ENCODE measurements at places on chromosomes 5 and 9.

DNA sequence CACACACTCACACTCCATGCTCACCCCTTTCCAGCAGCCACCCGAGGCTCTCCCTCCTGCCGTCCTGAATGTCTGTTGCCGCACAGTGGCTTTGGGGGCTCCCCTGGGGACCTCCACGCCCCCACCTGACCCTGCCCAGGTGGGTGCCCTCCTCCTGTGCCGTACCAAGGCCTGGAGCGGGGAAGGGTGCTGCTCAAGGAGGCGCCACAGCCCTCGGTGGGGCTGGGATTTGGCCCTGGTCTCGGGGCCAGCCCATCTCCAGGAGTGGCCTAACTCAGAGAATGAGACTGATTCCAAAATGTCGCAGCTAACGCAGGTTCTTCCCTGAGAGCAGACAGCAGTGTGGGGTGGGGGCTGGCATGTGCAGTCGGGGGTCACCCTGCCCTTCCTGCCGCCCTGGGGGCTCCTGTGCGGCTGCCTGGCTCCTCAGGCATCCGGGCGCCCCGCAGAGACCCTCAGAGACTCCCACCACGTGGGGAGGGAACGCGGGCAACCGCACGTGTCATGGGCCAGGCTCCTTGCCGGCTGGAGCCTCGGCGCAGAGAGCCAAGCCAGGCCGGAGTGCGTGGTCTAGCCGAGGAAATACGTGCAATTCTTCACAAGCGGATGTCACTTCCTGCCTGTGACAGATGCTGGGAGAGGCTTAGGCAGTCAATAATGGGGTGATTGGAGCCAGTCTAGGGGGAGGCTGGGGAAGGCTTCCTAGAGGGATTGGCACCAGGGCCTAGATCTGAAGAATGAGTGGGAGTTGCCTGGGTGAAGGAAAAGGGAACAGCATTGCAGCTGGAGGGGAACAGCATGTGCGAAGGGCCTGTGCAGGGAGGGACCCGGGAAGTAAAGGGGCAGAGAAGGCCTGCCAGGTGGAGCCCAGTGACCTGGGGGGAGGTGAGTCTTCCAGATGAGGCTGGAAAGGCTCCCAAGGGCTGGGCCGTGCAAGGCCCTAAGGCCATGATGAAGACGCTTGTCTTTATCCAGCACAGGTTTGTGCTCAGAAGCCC, 44.1 kb downstream of the C9orf50 start:
- no peak for DNase-seq

GRCh38 chr5:119037496-119038215, 33.2 kb upstream of the DMXL1 start:
- DNase-seq = no peak

DNA sequence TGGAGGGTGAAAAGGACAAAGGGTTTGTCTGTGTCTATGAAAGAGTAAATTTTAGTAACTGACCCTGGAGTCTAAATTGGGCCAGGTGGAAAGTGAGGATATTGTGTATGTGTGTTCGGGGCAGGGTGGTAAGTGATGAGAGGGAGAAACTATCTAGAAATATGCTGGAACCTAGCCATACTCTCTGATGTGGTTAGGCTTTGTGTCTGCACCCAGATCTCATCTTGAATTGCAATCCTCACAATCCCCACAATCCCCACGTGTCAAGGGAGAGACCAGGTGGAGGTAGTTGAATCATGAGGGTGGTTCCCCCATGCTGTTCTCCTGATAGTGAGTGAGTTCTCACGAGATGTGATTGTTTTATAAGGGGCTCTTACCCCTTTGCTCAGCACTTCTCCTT, 60.6 kb downstream of the COMMD10 start:
- DNase-seq = no peak

DNA sequence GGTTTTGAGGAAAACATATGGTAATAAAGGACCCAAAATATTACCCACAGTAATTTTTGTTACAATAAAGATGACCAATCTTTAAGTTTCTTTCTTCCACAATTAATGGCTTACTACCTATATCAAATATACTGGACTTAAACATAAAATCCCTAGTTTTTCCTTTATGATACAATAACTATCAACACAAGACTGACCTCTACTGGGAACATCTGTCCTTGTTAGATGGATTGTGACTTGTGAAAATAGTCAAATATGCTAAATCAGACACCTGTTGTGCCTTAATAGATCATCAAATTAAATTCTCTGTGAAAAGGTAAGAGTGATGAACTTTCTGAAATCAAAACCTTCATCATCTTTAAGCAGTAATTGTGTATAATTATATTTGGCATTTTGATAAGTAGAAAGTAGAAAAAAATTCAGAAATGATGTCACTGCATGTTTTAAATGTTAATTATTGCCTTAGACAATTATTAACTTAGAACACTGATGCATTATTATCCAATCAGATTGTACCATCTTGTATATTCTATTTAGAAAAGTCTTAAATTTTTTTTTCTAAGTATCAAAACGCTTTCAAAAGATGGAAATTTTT, 113.6 kb downstream of the DEPDC1B start:
- no peak for DNase-seq

GRCh38 chr5:72846483-72846882, 30.0 kb downstream of the TNPO1 start:
- no peak for DNase-seq

- DNase-seq = no peak
Observed at GRCh38 chr5:102722931-102723330, 32.2 kb upstream of the PAM start.

GRCh38 chr5:75043633-75044264, 8.6 kb downstream of the GCNT4 start:
- DNase-seq = no peak

- no peak for DNase-seq
Observed at GRCh38 chr9:77475641-77476473, 172.3 kb downstream of the GNA14 start.

DNA sequence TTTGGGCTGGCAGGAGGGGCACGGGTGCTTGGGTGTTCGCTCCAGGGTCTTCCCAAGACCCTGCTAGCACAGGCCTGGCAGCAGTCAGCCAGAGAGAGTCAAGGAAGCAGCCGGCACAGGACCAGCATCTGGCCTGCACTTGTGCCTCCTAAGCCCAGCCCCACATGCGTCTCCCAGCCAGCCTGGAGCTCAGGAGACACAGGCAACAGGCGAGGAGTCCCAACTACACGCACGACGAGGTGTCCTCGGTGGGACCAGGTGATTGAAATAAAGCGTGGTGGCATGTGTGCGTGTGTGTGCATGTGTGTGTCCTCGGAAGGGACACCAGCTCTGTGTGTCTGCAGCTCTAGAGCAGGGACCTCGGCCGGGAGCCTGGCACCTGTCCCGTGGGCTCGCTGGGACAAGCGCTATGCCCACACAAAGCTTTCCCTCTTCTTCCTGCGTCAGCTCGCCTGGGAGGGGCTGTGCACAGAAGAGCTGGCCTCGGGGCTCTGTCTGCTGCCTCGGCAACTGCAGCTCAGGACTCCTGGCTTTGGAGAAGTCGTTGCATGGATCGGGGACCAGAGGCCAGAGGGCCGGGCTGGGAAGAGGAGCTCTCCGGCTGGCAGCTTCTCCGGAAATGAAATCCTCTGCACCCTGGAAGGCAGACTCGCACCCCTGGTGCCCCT, 14.7 kb upstream of the SLC9A3 start:
- no peak for DNase-seq

DNA sequence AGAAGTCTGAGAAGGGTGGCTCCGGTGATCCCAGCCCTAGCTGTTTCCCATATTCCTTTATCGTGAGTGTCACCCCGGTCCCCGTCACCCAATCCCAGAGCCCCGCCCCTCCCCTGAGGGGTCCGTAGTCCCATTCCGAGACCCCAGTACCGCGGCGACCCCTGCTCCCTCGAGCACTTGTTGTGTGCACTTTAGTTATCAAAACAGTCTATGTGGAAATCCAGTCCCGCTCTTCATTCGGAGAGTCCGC, 223 bp downstream of the LRSAM1 start:
- no peak for DNase-seq

DNA sequence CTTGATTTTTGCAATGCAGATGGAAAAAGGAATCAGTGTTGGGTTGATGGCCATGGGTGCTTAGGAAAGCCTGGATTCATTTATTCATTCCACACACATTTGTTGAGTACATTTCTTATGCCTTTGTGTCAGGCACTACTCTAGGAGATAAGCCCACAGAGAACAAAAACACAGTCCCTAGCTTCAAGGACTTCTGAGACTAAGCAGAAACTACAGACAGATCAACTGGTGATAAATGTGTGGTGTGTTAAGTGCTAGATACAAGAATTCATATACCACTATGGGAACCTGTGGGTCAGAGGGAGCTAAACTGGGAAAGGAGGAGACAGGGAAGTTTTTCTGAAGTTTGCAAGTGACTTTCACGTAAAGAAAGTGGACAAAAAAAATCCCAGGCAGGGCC, 119.9 kb downstream of the CEMIP2 start:
- no peak for DNase-seq

DNA sequence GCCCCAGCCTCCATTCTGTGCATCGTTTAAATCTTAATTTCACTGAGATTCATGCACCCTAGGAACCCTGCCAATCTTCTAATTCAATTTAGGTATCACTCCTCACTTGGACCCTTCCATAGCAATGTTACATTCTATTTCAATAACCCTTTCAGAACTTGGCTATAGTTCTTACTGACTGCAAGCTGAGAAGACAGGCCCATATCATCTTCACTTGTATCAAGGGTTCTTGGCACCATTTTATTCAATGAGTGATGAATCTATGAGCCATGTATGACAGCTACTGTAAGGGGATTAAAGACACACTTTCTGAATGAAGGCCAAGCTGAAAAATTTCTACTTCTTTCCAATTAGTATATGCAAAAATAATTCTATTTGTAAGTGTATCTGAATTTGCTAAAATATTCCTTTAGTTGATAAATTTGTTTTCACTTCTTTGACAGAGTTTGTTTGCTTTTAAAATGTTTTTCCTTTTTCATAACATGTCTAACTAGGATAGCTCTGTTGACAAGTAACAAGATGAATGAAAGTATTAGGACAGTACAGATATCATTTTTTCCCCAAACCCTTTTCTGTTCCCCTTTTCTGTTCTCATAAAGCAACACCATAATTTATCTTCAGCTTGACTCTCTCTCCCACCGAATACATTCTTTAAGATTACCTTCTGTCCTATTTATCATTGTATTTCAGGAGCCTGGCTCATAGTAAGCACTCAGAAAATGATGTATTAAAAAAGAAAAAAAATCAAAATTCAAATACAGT, 9.6 kb downstream of the ITGA2 start:
- DNase-seq = no peak

GRCh38 chr9:85554349-85554748, 187.4 kb downstream of the AGTPBP1 start:
- no peak for DNase-seq

DNA sequence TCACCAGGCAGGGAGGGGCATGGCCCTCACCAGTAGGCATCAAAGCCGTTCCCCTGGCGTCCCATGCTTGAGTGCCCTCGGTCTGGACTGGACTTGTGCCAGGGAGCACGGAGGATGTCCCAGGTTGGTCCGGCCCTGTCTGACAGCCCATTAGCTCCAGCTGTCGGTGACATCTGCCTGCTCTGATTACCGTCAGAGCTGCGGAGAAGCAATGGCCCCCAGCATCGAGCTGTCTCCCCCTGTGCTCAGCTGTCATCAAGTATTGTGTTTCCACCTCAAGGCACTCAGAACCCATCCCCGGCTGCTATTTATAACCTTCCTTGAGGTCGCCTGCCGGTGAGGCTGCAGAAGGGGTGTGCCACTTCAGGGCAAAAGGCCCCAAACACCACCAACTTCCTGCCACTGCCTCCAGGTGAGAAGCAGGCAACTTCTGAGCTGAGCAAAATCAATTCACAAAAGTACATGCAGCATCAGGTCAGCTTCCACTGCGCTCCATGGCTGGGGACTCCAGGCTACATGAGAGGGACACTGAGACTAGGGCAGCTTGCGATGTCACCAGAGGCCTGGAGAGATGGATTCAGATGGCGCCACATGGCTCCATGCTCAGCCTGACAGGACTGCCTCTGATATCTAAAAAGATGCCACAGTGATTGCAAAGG, 142.7 kb downstream of the C5orf15 start:
- DNase-seq = no peak

DNA sequence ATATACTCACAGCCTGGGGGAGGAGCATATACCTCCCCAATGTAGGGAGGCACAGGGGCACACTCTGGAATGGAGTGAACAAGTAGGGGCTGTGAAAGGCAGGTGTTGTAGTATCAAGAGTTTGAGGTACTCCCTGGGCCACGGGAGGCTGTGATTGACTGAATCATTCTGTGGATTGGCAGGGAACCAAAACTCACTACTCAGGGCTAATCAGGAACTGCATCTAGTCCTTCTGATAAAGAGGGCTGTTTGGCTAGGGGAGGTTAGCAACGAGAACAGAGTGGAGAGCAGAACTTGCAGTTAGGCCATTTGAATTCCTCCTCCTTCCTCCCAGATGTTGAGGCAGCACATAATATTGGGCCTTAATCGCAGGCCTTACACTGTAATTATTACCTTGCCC, 369.2 kb upstream of the MPDZ start:
- no peak for DNase-seq

GRCh38 chr5:93078082-93079038, 502.7 kb downstream of the NR2F1-AS1 start:
- no peak for DNase-seq

GRCh38 chr5:61620699-61621182, 288.7 kb downstream of the ZSWIM6 start:
- DNase-seq = no peak

- DNase-seq = no peak
Observed at GRCh38 chr9:37639109-37639762, 11.5 kb upstream of the FRMPD1 start.

Data from forelimb muscle (tissue), 1 donor.